Activated T-helper 2 cell treated with anti-CD3 and anti-CD28 coated beads, Interferon-gamma antibody, Interleukin-2, Interleukin-4, amounts not matched to agents 10 μg/mL and 5 μg/mL and 100 μg/mL, durations not matched to agents 14 hours and 24 hours and 36 hours (primary cell): ENCODE measurements at places on chromosomes 5 and 9.
A peak's percentile ranks its signal among the peaks of the same experiment; 100 is the strongest.

DNA sequence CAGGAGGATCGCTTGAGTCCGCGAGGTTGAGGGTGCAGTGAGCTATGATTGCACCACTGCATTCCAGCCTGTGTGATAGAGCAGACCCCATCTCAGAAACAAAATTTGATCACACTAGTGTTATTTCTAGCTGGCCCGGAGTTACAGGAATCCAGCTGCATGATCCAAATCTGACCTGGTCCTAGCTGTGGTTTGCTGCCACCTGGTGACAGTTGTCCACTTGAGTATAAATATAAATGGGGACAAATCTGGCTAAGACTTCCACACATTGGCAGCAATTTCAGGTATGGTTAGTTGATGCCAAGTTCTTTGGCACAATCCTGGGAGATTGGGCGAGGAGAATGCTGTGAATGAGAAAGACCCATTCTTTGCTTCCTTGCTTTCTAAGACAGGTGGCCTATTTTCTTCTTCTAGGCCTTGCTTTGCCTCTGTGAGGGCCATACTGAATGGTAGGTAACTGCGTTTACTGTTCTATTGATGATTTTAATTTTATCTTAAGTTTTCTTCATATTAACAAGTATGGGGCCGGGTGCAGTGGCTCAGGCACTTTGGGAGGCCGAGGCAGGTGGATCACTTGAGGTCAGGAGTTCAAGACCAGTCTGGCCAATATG, 35.4 kb downstream of the UBE2R2 start:
- DNase-seq = no peak
- no peaks in the 10 kb centered on the region for H3K27me3 ChIP-seq
- no peak overlapping the region for H3K4me3 ChIP-seq
- peaks cover 12% of the 10 kb centered on the region for H3K4me1 ChIP-seq

DNA sequence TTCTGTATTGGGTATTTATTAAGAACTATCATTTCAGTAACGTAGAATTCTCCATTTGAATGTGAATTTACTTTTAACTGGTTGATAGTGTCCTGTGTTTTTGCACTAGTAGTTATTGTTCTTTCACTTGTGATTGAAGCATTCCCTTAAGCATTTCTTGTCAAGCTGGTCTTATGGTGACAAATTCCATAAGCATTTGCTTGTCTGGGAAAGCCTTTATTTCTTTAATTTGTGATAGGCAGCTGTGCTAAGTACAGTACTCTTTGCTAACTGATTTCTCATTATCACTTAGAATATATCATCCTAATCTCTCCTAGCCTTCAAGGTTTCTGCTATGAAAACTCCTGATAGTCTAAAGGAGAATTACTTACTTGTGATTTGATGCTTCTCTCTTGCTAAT, 21.3 kb upstream of the SPATA31E1 start:
- H3K4me1 ChIP-seq = no peaks in the 10 kb centered on the region
- H3K27me3 ChIP-seq = peaks cover 6% of the 10 kb centered on the region
- H3K27ac ChIP-seq = no peak overlapping the region
- H3K36me3 ChIP-seq = no peaks in the 10 kb centered on the region
- no peak overlapping the region for H3K4me3 ChIP-seq

- no peaks in the 10 kb centered on the region for H3K36me3 ChIP-seq
- no peaks in the 10 kb centered on the region for H3K4me1 ChIP-seq
- no peak for DNase-seq
- H3K27ac ChIP-seq = no peak overlapping the region
These were observed 4.3 kb upstream of the IRX4 start for GRCh38 chr5:1886846-1887587.

GRCh38 chr5:63687854-63688516, 274.3 kb downstream of the HTR1A start:
- no peak overlapping the region for H3K4me3 ChIP-seq
- H3K4me1 ChIP-seq = no peaks in the 10 kb centered on the region
- DNase-seq = no peak
- H3K27ac ChIP-seq = no peak overlapping the region

GRCh38 chr5:147880487-147880886, 2.0 kb downstream of the SCGB3A2 start:
- H3K27ac ChIP-seq = no peak overlapping the region
- DNase-seq = no peak
- H3K4me1 ChIP-seq = no peaks in the 10 kb centered on the region
- H3K36me3 ChIP-seq = no peaks in the 10 kb centered on the region
- H3K27me3 ChIP-seq = no peaks in the 10 kb centered on the region

DNA sequence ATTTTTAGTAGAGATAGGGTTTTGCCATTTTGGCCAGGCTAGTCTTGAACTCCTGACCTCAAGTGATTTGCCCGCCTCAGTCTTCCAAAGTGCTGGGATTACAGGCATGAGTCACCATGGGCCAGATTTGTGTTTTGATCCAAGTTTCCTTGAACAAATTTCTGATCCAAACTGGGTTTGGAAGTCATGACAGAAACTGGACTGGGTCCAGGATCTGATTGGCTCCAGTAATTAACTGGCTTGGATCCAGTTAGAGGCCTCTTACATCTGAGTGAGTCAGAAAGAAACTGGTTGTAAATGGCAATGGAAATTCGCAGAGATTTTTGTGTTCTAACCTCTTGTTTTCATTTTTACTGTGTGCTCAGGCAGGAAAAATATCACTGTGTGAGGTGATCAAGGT, 141.6 kb downstream of the SLC25A46 start:
- no peak overlapping the region for H3K27ac ChIP-seq
- H3K27me3 ChIP-seq = no peaks in the 10 kb centered on the region
- H3K4me1 ChIP-seq = no peaks in the 10 kb centered on the region
- no peak for DNase-seq
- H3K4me3 ChIP-seq = no peak overlapping the region
- H3K36me3 ChIP-seq = no peaks in the 10 kb centered on the region

- H3K36me3 ChIP-seq = no peaks in the 10 kb centered on the region
- H3K27me3 ChIP-seq = no peaks in the 10 kb centered on the region
- DNase-seq = no peak
These were observed 18.6 kb downstream of the EQTN start for GRCh38 chr9:27278374-27278773.

GRCh38 chr9:5688109-5688508, 59.2 kb downstream of the RIC1 start:
- H3K4me3 ChIP-seq = no peak overlapping the region
- no peak overlapping the region for H3K27ac ChIP-seq
- H3K36me3 ChIP-seq = peaks cover 27% of the 10 kb centered on the region
- H3K4me1 ChIP-seq = peaks cover 6% of the 10 kb centered on the region

DNA sequence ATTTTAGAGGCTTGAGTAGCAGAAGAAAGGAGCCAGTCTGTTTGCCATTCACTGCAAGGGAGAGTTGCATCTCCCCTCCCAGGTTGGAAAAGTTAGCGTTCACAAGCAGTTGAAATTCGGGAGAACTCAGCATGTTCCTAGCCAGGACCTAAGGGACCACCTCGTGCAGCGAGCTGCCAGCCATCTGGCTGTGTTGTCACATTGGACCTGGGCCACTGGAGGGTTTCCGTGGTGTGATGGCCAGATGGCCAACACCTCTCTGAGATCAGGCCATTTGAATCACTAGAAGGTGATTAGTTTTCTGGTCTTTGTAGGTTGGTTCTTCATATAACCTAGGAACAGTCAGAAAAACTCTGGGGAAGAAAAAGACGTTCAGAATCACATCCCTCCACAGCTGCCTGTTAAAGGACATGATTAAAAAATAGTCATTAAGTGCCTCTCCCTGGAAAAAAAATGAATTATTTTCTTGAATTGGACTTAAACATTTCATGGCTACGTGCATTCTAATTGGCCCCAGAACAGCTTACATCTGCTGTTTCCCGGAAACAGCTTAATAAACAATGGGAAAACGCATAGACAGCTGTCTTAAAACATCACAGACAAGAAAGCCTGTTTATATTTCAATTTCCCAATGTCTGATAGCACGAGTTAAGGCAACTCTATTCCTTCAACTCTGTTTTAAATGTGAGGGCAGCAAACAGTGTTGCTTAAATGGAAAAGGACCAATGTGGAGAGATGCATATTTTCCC, 303.9 kb downstream of the TENT4A start:
- H3K36me3 ChIP-seq = no peaks in the 10 kb centered on the region
- H3K4me1 ChIP-seq = no peaks in the 10 kb centered on the region
- no peaks in the 10 kb centered on the region for H3K27me3 ChIP-seq
- no peak overlapping the region for H3K4me3 ChIP-seq

DNA sequence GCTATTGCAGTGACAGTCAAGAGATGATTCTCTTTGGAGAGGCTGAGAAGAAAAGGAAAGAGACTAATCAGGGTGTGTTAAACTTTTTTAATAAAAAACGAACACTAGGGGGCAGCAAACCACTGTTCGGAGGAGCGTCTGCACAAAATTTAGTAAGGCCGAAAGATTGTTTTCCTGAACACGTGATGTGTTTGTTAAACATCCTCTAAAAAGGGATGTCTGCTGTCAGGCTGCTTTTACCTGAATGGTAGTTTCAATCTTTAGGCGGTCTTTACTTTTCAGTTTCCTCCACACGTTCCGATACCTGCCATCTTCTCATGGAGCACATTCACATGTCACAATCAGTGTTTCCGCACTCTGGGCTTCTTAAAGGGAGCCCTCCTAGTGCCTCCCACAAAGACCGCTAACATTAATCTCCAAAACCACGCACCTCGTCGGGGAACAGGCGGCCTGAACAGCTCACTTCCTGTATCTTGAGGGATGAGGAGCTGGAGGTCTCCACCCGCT, 125.2 kb downstream of the GPBP1 start:
- no peaks in the 10 kb centered on the region for H3K36me3 ChIP-seq
- H3K27me3 ChIP-seq = peaks cover 5% of the 10 kb centered on the region
- peak; percentile 31 for DNase-seq
- H3K27ac ChIP-seq = peak overlapping the region; percentile 68
- H3K4me1 ChIP-seq = peaks cover 30% of the 10 kb centered on the region
- peak overlapping the region; percentile 57 for H3K4me3 ChIP-seq

- no peak for DNase-seq
- H3K27ac ChIP-seq = no peak overlapping the region
- H3K27me3 ChIP-seq = peaks cover 31% of the 10 kb centered on the region
- no peaks in the 10 kb centered on the region for H3K4me1 ChIP-seq
- H3K4me3 ChIP-seq = no peak overlapping the region
These were observed 653 bp downstream of the LHX3 start for GRCh38 chr9:136204145-136204805.

DNA sequence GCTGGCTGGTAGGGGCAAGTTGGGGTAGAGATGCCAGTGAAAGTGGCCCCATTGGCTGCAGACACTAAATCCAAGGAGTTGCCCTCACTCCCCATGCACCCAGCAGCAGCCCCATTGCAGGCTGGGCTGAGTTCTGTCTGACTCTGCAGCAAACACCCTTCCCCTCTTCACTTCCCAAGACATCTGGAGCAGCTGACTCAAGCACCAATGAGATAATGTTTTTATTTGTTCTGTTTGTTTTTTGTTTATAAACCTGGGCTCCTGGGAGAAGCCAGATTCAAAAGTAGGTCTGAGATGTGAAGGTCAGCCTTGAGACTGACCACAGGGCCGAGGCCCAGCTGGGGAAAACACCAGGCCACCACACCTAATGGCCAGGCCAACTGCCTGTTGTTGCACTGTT, 545.9 kb upstream of the KLF4 start:
- no peak for DNase-seq
- no peak overlapping the region for H3K27ac ChIP-seq
- no peak overlapping the region for H3K4me3 ChIP-seq
- H3K27me3 ChIP-seq = no peaks in the 10 kb centered on the region
- no peaks in the 10 kb centered on the region for H3K4me1 ChIP-seq

DNA sequence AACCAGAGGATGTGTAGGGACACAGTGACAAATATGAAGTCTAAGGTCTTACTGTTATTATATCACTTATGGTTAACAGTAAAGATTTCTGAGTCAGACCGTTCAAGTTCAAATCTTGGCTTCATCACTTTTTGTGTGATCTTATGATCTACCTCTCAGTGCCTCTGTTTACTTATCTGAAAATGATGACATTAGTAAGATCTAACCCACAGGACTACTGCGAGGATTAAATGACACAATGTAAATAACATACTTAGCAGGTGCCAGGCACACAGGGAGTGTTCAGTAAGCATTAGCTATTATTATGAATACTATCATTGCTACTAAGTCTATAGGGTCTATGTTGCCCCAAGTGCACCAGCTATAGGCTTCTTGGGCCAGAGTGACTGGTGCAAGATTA, 2.0 kb downstream of the IRF1 start:
- H3K27me3 ChIP-seq = no peaks in the 10 kb centered on the region
- H3K4me1 ChIP-seq = peaks cover 71% of the 10 kb centered on the region
- peak overlapping the region; percentile 81 for H3K27ac ChIP-seq
- peaks cover 65% of the 10 kb centered on the region for H3K36me3 ChIP-seq

DNA sequence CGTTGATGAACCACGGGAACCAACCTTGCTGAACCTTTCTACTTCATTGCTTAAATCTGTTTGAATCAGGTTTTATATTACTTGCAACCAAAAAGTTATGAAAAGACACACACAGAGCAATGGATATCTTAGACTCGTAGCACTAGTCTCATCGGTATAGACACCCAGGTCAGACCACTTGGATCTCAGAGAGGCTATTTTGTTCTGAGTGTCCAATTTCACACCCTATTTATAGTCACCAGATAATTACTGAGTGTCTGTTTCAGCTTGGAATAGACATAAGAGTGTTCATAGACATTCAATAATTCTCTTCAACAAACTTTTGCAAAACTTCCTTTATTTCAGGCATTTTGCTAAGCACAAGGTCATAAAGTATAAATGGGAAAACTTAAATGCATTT, 145.4 kb upstream of the EGFLAM start:
- H3K27me3 ChIP-seq = no peaks in the 10 kb centered on the region
- no peak for DNase-seq
- no peak overlapping the region for H3K4me3 ChIP-seq
- H3K4me1 ChIP-seq = no peaks in the 10 kb centered on the region

GRCh38 chr9:68545033-68545705, 4.5 kb upstream of the TMEM252 start:
- no peak for DNase-seq
- no peak overlapping the region for H3K4me3 ChIP-seq
- peaks cover 24% of the 10 kb centered on the region for H3K27me3 ChIP-seq

GRCh38 chr9:95746408-95747180, 128.9 kb upstream of the ERCC6L2 start:
- peaks cover 34% of the 10 kb centered on the region for H3K27me3 ChIP-seq
- no peaks in the 10 kb centered on the region for H3K36me3 ChIP-seq
- no peak for DNase-seq
- H3K27ac ChIP-seq = no peak overlapping the region

GRCh38 chr9:136485049-136486045, 2.5 kb upstream of the SEC16A start:
- H3K4me1 ChIP-seq = peaks cover 13% of the 10 kb centered on the region
- H3K27ac ChIP-seq = peak overlapping the region; percentile 12
- peak; percentile 74 for DNase-seq
- H3K27me3 ChIP-seq = no peaks in the 10 kb centered on the region
- H3K4me3 ChIP-seq = peak overlapping the region; percentile 49

DNA sequence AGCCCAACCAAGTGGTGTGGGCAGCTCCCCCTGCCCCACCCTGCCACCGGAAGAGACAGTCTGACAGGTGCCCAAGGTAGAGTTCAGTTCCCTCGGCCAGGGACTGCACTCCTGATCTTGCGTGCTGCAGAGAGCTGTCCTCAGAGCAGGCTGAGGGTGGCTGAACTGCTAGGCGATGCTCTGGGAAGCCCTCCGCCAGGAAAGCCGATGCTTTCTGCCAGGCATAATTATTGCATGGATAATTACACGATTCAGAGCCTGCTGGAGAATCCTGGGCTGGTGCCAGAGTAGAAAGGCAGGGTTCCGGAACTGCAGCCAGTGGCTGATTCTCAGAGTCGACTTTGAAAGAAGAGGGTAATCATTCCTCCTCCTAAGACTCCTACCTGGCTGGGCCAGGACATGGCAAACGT, 19.3 kb downstream of the KCNIP1 start:
- H3K4me3 ChIP-seq = no peak overlapping the region
- no peaks in the 10 kb centered on the region for H3K36me3 ChIP-seq
- H3K27me3 ChIP-seq = peaks cover 2% of the 10 kb centered on the region
- no peaks in the 10 kb centered on the region for H3K4me1 ChIP-seq
- H3K27ac ChIP-seq = no peak overlapping the region

- DNase-seq = no peak
- no peaks in the 10 kb centered on the region for H3K4me1 ChIP-seq
- no peak overlapping the region for H3K27ac ChIP-seq
- H3K36me3 ChIP-seq = no peaks in the 10 kb centered on the region
- H3K27me3 ChIP-seq = peaks cover 5% of the 10 kb centered on the region
- no peak overlapping the region for H3K4me3 ChIP-seq
These were observed 90.1 kb downstream of the DRD1 start for GRCh38 chr5:175353926-175354325.
